ENCODE measurements at places on chromosomes 7 and 10.

- DNase-seq = no peak
Observed at GRCh38 chr7:1964211-1964912, 268.4 kb downstream of the MAD1L1 start.

- peak; percentile 70 for DNase-seq
Observed at GRCh38 chr10:77291596-77292505, 345.8 kb downstream of the KCNMA1 start.

- DNase-seq = no peak
Observed at GRCh38 chr7:45368129-45368807, 205.9 kb upstream of the ADCY1 start.

- peak; percentile 58 for DNase-seq
Observed at GRCh38 chr7:17520941-17521340, 222.5 kb downstream of the AHR start.

GRCh38 chr10:32927750-32928149 is 30.3 kb downstream of the ITGB1 start:
- no peak for DNase-seq

DNA sequence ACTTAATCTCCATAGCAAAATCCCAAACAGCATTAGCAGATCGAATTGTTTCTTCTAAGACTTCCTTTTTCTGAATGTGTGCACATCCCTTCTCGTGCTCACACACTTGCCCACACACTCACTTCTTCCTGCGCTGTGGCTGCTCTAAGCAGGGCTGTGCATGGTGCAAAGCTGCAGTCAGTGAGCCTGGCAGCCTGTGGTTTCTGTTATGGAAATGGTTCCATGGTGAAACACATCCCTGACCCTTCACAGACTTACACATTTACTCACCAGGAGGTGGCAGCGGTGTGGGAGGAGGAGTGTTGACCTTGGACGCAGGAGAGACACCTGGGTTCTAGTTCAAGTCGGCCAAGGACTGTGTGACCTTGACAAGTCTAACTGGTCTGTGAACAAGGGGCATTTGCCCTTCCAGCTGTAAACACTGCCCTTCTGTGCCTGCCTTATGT is 24.9 kb downstream of the MTURN start:
- DNase-seq = peak; percentile 34

DNA sequence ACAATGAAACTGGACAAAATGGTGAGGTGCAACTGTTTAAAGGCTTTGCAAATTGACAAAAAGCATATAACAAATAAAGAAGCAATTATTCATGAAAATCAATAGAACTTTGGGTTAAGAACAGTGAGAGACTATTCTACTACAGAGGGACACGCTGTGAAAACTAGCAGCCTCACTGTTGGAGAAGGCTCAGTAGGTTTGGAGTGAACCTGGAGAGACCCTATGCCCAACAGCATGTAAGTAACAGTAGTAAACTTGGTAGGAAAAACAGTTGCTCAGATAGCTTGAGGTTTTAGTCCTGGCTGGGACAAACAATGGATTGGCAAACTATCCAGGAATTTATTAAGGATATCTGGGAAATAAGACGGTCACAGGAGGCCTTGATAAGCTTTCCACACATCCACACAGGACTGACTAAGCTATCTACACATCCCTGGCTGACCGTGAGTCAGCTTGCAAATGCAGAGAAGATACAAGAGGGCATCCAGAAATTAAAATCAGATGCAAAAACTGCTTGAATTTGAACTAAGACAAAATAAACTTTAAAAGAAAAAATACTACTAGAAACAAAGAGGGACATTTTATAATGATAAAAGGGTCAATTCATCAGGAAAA is 15.9 kb downstream of the FAM149B1 start:
- DNase-seq = peak; percentile 71

- no peak for DNase-seq
Observed at GRCh38 chr7:127474457-127474856, 81.9 kb upstream of the ZNF800 start.

DNA sequence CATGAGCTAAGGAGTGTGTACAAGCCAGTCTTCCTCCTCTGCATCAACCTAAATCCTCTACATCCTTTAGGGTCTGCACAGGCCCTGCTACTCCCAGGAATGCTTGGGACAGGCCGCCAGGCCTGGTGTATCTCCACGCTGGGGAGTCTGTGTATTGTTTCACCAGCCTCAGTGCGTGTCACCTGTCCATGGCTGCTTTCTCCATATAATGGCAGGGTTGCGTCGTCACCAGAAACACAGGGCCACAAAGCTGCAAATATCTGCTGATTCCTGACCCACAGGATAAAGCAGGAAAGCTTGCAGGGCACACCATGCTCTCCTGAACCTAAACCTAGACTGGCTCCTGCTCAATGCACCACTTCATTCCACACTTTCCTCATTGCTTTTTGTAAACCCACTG is 45.6 kb downstream of the COBL start:
- no peak for DNase-seq

DNA sequence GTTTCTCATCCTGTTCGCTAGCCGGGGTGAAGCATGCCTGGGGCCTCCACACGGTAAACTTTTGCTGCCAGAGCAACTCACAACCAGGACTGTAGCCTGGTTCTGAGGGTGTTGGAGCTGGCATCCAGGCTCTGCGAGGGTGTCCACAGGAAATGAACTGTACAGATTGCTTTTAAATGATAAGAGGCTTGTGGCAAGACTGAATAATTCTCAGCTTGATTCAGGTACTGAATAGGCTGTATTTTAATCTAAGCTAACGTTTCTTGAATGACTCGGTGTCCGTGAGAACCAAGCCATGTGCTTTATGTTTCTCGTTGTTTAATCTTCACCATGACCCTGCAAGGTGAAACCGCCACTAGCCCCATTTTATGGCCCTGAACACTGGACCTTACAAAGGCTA is 49.3 kb downstream of the EEPD1 start:
- no peak for DNase-seq

DNA sequence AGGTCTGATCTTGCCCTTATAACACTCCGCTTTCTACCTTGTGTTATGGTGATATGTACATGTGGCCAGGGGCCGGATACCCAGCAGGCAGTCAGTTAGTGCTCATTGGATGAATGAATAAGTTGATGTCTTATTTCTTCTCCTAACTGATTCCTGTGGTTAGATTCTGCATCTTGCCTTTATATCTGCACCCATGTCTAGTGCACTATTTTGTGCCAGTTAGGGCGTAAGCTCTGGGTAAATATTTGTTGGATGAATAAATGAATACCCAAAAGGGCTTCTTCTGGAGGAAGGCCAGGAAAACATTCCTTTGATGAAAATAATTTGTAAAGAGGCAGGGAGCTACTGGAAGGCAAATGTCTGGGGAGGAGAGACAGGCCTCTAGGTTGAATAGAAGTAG is 148.2 kb downstream of the CHN2 start:
- peak; percentile 35 for DNase-seq

DNA sequence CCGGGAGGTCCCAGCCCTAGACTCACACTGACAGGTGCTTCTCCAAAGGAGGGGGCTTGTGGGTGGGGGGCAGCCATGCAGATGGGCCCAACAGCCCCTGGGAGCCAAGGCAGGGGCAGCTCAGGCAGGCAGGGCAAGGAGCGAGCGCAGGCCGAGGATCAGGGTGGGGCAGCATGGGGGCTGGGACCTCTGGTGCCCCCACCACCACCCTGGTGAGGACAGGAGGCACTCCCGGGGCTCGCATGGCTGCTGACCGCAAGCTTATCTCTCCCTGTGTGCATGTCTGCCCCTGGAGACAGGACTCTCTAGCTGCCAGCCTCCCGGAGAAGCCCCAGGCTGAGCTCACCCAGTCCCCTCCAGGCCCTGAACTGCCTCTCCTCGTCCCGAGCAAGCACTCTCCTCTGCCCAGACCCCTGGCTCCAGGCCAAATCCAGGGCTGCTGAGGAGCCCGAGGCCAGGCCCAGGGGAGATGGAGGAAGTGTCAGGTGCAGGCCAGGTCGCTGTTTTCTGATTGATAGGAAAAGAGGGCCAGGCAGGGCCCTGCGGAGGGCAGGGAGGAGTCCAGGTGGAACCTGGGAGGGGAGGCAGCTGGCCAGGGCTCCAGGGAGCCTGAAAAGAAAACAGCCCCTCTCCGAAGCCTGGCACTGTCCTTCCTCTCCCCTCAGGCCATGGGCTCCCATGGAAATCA is 39.0 kb downstream of the PDGFA start:
- no peak for DNase-seq

DNA sequence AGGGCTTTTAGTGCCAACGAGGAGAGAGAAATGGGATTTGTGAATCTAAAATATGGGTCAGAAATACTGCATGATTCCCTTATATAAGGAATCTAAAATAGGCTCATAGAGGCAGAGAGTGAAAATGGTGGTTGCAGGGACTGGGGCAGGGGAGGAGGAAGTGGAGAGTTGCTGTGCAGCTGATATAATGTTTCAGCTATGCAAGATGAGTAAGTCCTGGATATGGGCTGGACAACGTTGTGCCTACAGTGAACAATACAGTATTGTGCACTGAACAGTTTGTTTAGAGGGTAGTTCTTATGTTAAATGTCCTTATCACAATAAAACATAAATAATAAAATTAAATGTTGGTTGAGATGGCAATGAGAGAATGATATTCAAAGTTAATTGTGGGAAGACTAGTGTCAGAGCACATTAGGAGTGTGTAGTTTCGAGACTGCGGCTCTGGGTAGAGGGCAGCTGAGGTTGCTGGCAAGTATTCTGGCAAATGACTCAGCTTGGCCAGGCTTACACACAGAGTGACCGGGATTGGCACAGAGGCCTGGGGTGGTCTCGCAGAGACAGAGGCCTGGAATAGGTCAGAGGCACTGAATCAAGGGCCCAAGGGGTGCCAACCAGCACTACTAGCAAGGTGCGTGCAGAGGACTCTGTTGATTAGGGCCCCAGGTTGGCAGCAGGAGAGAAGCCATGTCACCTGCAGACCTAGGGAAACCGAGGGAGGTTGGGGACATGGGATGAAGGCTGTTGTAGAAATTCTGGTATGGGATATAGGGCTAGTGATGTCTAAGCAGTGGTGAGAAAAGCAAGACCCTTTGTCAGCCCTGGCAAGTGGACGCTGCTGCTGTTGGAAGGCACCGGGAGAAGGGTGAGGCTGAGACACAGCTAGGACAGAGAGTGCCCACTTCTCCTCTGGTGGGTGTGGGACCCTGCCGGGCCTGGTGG is 2.8 kb upstream of the DEPP1 start:
- peak; percentile 89 for DNase-seq

GRCh38 chr10:77801474-77802161 is 124.9 kb downstream of the DLG5 start:
- peak; percentile 51 for DNase-seq

DNA sequence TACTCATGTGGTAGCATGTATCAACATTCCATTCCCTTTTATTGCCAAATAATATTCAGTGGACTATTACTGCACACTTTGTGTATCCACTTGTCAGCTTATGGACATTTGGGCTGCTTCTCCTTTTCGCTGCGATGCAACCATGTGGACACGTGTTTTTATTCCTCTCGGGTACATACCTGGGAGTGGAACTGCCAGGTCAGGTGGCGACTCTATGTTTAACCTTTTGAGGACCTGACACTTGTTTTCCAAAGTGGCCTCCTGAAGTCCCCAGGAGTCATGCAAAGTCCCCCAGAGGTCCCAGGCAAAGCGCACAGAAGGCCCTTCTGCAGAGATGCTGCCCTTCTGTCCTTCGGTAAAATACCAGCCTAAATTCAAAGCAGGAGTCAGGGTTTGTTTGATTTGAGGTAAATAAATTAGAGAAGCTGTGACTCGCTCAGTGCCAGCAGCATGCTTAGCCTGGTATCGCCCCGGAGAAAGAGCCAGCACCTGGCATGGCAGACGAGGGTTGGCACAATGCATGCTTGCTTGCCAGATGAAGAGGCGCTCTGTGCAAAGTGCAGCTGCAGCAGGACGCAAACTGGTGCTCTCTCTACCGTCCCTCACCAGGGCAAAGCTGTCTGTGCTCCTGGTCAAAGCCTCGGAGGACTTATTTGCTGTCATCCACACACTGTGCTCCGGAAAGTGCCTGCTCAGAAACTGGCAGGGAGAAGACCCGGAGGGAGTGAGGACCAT is 37.8 kb downstream of the HIPK2 start:
- no peak for DNase-seq

- DNase-seq = peak; percentile 74
Observed at GRCh38 chr10:99551158-99551557, 18.4 kb downstream of the NKX2-3 start.

- no peak for DNase-seq
Observed at GRCh38 chr10:311901-312665, 176.8 kb downstream of the ZMYND11 start.

- peak; percentile 75 for DNase-seq
Observed at GRCh38 chr7:29988424-29989256, 961 bp downstream of the SCRN1 start.

DNA sequence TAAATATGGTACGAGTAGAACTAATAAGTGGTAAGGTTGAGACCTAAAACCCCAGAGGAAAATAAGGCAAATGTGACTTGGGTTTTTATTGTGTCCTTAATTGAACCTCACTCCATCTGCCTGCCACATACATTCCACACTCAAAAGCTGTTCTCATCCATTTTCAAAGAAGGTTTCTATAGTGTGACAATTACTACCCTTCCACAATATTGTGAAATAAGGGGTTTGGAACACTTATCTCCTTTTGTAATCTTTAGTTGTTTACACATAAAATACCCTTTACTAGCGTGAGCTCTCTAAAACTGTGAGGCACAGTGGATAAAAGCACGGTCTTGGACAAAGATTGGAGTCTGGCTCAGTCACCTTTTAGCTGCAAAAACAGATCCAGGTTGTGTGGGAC is 166.6 kb downstream of the THSD7A start:
- no peak for DNase-seq

GRCh38 chr7:31648288-31648687 is 38.7 kb upstream of the PPP1R17 start:
- DNase-seq = peak; percentile 3

GRCh38 chr10:86815035-86815617 is 58.7 kb downstream of the BMPR1A start:
- DNase-seq = peak; percentile 51

- DNase-seq = no peak
Observed at GRCh38 chr7:22713463-22713862, 13.5 kb upstream of the IL6 start.

GRCh38 chr10:24556750-24557742 is 166.6 kb downstream of the ARHGAP21 start:
- DNase-seq = peak; percentile 76

GRCh38 chr7:15332956-15333355 is 228.9 kb downstream of the AGMO start:
- DNase-seq = no peak

GRCh38 chr7:35792873-35793489 is 7.9 kb upstream of the SEPTIN7 start:
- DNase-seq = no peak

DNA sequence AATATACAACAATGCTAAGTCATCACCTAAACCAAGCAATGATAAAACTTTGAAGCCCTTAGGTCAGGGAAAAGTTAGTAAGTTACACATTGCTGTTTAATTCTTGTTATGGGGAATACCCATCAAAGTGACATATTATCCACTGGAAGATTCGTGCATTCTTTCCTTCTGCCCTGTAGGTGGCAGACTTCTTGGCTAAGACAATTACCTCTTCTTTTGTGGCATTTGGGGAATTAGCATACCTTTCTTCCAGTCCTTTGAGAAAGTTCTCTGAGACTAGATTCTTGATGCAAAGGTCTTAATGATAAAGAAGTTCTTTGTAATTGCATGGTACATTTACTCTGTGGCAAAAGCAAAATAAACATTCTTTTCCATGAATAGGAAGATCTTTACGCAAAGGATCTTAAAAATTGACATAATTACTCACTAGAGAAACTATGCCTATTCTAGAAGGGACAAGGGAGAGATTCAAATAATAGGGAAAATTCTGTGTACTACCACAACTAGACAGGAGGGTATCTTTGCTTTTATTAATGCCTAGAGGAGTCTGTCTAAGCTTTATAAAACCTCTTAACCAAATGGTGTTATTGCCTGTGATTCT is 395.9 kb downstream of the GRM8 start:
- no peak for DNase-seq
